ENCODE measurements at places on chromosomes 12 and 14.

GRCh38 chr12:101108130-101108529 lies 101.9 kb downstream of the SLC5A8 start:
- no peak for DNase-seq

- DNase-seq = no peak
Observed at GRCh38 chr12:41920355-41920754, 224.3 kb downstream of the GXYLT1 start.

DNA sequence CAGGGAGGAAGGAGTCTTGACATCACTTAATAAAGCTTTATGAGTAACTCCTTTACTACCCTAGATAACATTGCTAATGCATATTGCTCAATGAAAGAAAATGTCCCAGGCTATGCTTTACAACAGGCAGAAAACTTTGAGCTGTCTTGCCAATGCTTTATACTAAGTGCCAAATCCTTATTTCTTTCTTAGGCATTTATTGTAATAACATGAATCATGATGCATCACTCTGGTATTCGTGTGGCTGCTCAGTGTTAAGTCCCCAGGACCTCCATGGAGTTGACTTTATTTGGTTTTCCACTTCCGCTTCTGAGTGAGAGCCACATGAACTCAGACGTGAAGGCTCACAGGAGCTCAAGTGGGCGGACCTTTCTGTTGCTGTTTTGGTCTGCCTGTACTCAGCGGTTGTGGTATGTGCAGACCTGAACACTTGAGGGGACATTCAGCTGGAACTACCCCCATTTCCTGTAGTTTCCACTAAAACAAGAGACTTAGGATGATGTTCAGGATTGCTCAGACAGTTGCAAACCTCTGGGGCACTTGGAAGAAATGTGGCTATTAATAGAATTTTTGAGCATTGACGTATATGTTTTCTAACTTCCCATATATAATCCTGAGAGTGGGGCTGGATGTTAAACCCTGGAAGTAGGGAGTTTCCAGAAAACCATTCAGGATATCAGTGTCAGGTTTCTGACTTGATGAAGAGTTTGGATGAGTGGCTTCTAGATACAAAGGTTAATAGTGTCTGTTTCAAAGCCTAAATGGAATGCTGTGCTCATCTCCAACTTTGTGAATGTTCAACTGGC lies 258.6 kb downstream of the MSRB3 start:
- no peak for DNase-seq

GRCh38 chr14:73753887-73754795 lies 40.0 kb upstream of the PNMA1 start:
- DNase-seq = no peak

- no peak for DNase-seq
Observed at GRCh38 chr12:113858841-113859386, 107.2 kb downstream of the RBM19 start.

- DNase-seq = no peak
Observed at GRCh38 chr12:128205145-128205544, 61.8 kb upstream of the TMEM132C start.

DNA sequence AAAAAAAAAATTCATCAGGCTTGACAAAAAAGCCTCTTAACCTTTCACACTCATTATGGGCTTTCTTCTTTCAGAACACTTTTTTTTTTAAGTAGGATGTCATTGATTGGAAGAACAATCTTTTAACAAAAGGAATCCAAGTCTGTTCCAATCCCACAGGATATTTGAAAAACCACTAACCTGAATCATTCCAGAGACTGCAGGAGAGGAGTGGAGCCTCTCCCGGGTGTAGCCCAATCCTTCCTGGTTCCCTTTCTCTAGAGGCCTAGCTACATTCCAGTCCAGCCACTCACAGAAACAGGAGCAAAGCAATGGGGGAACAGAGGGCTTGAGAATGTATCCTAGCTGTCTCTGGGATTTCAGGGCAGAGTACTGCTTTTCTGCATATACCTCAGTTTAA lies 4.3 kb downstream of the MFAP5 start:
- DNase-seq = no peak

DNA sequence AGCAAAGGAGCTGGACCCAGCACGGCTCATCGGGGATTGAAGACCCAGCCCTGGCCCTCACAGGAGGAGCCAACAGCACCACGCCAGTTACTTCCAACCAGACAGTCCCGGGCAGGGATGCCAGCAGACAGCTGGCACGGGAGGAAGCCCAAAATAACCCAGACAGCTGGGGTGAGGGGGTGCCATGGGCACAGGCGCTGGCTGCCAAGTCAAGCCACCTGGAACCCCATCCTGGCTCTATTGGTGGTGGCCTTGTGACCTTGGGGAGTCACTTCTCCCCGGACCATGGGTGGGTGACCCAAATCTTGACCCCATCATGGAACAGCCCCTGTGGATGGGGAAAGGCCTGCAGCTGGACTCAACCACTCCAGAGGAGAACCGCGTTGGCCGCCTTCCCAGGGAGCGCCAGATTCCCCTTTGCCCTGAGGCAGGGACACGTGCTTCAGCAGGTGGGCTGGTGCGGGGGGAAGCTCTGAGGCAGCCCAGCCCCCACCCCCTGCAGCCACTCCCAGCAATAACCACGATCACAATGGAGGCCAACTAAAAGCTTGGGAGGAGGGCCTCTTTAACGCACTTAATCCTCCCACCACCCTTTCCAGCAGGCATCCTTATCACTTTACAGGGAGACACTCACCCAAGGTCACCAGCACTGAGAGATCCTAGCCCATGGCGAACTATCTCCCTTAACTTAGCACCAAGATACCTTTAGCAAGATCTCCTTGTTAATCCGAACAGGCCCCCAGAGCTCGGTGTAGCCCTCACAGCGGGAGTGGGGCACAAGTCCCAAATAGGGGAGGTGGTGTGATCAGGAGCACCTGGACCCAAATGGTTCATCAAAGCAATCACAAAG lies 4.7 kb upstream of the RHOF start:
- no peak for DNase-seq

DNA sequence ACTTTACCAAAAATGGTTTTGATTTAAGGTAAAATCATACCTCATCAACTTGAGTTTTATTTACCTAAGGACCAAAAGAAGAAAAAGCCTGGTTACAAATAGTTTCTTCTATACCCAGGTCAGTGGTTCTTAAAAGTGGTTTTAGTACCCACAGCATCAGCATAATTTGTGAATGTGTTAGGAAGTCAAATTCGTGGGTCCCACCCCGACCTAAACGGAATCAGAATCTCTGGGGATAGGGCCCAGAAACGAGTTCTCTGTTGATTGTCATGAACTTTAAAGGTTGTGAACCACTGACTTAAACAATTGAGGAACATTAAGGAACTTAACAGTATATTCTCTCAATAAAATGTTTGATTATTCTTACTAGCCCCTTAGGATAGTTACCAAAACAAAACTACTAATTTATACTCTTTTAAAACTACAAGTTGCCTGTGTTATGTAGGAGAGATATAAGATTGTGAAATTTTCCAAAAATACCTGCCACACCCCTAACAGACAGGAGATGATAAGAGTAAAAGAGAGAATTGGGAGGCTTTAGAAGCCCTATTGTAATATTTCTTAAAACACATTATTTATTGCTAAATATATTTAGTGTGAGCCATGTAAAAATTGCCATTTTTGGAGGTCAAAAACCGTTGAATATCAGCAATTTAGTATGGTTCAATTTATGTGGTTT lies 669 bp upstream of the SLC25A21 start:
- no peak for DNase-seq

- no peak for DNase-seq
Observed at GRCh38 chr14:85897808-85898207, 367.9 kb downstream of the FLRT2 start.

- DNase-seq = no peak
Observed at GRCh38 chr14:96094211-96094610, 55.0 kb downstream of the C14orf132 start.

DNA sequence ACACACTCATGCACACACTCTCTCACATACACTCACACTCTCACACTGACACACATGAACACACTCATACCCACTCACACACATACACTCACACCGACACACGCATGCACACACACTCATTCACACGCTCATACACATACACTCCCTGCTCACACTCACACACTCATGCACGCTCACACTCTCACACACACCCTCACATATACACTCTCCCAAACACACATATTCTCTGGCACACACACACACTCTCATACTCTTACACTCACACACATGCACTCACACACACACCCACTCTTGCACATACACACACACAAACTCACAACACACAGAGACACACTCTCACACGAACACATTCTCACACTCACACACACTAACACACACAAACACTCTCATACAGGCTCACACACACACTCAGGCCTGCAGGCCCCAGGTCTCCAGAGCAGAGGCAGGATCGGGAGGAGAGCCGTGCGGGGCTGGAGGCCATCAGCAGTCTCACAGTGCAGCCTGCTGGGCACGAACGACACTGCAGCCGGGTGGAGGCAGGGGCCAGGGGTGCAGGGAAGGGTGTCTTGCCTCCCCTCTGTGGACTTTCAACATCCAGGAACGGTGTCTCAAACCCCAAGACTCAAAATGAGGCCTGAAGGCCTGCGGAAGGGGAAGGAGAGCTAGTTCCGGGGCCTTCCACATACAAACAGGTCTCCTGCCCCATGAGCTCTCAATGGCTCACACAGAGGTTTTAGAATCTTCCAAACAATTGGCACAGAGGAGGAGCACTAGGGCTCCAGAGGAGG lies 148.7 kb downstream of the ANO2 start:
- DNase-seq = no peak

- no peak for DNase-seq
Observed at GRCh38 chr14:40697231-40697630, 909.4 kb upstream of the LRFN5 start.

GRCh38 chr14:20422886-20423285 lies 9.6 kb upstream of the TEP1 start:
- DNase-seq = no peak

DNA sequence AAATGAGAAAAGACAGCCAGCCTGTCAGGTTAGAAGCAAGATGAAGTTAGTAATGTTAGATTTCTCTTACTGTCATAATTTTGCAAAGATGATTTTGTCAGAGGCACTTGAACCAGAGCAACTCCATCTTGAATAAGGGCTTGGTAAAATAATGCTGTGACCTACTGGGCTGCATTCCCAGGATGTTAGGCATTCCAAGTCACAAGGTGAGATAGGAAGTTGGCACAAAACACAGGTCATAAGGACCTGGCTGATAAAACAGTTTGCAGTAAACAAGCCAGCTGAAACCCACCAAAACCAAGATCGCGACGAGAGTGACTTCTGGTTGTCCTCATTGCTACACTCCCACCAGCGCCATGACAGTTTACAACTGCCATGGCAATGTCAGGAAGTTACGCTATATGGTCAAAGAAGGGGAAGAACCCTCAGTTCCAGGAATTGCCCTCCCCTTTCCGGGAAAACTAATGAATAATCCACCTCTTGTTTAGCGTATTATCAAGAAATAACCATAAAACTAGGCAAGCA lies 1313.5 kb upstream of the TMEM132C start:
- no peak for DNase-seq

DNA sequence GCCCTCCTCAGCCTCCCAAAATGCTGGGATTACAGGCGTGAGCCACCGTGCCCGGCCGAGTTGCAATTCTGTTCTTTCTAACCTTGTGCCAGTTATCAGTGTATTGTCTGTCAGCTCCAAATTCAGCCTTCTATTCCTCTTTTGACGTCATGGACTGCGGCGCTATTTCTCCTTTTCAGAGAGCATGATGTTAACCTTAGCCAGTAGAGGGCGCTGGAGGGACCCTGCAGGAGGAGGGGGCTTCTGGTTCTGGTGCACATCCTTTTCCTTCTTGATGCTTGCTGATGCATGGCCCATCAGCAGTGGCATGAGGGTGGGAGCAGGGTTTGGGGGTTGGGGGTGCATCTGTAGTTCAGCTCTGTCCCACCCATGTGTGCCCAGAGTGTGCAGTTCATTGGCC lies 179.3 kb upstream of the RMST start:
- no peak for DNase-seq

DNA sequence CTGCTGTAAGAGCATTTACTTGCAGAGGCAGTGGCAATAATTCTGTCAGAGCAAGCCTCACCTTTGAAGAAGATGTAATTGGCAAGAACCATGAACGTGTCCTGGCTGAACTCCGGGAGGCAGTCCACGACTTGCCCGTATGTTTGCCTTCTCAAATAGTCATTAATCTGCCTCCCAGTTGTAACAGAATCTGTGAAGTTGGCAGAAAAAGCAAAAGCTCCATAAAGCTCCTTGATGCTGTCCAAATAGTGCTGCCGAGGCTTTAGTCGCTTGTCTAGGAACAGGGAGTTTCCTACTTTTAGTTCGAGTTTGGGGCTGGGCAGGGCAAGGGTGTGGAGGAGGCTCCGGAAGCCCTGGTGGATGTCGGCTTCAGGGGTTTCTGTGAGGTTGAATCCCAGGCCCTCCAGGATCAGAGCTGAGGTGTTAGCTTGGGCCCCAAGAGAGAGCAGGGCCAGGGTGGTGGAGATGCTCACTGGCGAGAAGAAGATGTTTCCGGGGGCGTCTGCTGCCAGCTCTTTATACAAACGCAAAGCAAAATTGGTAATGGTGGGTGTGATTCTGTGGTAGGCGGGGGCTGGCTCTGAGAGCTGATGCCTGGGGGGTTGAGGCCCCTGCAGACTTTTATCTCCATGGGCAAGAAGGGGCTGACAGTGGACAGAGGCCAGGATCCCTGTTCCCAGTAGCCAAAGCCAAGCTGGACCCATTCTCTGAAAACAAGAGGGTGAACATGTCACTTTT lies 4.4 kb downstream of the SERPINA11 start:
- no peak for DNase-seq

DNA sequence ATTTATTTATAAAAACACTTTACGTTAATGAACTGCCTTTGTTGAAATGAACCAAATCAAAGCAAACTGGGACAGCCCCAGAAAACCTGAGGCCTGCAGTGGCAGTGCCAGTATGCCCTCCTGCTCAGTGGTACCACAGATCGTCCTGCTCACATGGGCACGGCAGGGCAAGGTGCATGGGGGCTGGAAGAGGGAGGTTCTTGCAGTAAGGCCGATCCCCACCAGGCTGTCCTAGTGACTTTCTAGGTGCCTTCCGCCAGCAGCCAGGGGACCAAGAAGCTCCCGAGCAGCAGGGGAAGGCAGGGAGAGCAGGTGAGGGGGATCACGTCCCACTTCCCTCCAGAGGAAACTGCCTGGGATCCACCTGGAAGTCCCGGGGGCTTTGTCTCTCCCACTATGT lies 63.9 kb downstream of the TESC start:
- DNase-seq = no peak

DNA sequence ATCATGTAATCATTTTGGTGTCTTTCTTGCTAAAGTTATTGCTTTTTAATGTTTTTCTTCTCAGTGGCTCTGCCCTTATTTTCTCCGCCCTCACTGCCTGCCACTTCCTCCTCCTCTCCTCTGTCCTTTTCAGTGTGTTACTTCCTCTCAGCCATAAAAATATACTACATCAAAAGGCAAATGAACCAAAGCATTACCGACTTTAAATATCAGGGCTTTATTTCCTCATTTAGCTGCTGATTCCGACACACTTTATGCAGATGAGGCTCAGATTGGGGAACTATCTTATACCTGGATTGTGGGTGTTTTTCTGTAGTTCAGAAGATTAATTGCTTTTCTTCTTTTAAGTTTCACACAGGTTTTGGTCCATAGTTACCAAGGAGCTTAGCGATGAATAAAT lies 118.1 kb downstream of the CMAS start:
- no peak for DNase-seq

All from SK-N-MC (cell line).